ENCODE measurements at places on chromosomes 5 and 9.

DNA sequence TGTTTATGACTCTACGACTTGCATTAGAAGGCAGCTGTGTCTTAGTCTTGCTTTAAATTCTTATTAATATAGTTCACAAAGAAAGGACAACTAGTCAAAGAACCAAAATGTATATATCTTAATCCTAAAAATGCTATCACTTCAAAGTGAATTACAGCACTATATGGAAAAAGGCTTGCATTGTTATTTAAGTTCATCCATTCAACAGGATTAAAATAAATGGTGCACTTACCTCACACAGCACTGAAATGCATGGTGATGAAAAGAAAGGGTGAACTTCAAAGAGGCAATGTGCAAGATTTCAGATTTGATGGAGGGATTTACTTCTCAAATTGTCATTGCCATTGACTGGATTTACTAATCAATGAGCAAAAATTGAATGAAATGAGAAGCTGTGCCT is 344.4 kb upstream of the NUDT12 start:
- no peak for DNase-seq

- no peak for DNase-seq
Observed at GRCh38 chr5:5816960-5817359, 394.5 kb downstream of the ICE1 start.

DNA sequence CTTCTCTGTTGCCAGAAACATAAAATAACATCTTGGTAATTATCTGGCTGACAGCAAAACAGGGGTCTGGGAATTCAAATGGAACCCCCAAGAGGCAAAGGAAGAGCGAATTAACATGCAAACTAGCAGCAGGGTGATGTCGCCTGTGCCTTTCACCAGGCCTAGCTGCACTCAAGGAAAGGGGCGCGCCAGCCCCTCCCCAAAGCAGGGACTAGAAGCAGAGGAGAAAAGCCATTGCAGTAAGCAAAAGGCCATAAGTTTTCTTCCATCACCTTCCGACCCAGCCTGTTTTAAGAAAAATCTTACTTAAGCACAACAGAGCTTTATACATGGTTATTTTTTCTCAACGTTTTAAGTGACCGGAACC is 539 bp downstream of the POC5 start:
- no peak for DNase-seq

- no peak for DNase-seq
Observed at GRCh38 chr9:130789747-130790672, 45.0 kb upstream of the ABL1 start.

GRCh38 chr5:171436804-171437285 is 17.4 kb downstream of the FGF18 start:
- DNase-seq, result no peak

- DNase-seq, result no peak
Observed at GRCh38 chr9:132156262-132156661, 5.6 kb upstream of the NTNG2 start.

DNA sequence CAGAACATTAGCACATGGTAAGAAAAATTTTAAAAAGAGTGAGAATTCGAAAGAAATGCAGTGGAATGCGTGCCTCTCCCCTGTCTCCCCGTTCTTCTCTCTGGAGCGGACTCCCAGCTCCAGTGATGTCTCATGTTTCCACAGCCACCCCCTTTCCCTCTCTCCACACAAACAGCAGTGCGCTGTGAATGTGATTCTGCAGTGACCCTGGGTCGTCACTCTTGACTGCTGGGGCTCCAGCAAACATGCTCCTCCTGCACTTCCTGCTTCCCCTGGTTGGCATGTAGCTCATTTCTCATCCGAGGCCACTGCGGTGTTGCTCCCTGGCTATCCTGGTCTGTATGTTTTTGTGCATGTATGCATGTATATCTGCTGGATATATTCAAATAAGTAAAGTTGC is 13.3 kb downstream of the PHF2 start:
- DNase-seq, result no peak

GRCh38 chr9:108056805-108057386 is 567.3 kb upstream of the KLF4 start:
- DNase-seq, result no peak

DNA sequence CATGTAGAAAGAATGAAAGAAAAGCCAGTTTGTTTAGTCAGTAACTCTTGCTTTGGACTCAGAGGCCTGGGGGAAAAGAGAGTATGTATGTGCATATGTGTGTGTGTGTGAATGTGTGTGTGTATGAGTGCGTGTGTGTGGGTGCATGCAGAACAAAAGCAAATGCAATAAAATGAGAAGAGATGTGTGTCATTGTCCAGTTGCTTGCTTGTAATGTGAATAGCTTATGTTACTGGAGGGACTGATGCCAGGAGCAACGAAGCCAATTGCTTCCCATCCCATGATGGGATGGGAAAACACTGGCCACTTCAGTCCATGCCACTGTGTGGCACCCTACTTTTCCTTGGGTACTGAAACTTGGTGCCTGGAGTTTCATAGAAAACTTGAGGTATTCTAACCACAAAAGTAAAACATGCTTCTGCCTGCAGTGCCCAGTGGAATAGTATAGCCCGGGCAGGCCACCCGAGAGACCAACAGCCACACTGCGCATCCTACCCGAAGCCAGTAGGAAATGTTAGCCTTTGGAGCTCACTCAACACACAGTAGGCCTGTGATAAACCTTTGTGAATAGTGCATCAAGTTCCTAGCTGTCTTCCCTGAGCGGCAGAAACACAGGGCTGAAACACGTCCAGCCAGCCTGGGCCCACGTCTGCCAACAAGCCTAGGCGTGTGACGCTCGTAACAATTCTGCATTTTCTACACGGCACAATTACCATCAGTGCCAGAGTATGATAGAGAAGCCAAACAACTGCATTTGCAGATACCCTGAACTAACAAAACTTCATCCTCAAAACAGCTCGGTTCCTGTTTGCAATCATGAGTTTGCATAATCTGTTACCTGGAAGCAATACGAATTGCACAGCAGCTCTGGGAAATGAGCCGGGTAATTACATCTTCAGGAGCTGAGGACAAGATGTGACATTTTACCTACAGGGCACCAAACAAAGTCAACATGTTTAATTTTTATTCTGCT is 198.1 kb downstream of the SYK start:
- DNase-seq, result no peak

GRCh38 chr5:6317116-6317798 is 61.1 kb downstream of the MED10 start:
- no peak for DNase-seq

DNA sequence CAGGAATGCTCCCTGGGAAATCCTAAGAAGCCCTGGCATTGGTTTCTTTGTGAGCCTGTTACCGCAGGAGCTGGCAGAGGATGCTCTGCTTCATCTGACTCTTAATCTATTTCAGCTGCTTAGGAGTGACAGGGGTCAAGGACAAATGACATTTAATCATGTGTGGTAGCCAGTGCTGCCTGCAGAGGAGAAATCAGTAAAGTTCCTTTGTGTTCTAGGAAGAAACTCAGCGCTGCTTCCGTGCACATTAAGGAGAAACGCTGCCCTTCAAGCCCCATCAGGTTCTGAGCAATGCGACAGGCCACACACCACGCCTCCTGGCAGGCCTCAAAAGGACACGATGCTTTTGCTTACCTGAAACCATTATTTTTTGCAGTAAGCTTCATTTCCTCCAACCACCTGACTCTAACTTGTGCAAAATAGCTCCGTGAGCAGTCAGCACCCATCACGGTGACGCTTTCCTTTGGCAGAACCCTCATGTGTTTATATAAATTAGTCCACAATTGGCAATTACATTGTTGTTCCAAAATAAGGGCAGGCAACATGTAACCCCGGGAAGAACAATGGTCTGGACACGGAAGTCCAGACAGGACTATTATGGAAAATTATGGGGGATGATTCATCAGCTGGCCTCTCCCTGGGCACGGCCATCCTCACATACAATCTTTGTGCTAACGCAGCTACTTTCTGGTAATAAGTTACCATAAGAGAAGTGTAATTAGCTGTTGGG is 387.9 kb upstream of the DAP start:
- DNase-seq, result no peak

- no peak for DNase-seq
Observed at GRCh38 chr9:92499701-92500100, 17.4 kb upstream of the ASPN start.

DNA sequence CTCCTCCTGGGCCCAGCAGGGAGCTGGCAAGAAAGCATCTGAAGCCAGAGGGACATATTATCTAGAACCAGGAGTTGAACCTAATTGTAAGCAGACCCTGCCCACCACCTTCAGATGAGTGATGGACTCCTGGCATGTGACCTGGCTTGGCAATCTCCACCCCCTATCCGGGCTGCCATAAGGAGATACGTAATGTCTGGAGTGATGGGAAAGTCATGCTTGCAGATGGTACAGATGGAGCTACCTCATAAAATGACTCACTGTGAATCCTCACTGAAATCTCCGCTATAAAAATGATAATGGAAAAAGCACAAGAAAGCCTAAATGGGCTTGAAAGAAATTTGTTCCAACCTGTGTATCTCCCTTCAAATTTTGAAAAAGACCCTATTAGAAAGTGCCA is 157.5 kb downstream of the DMRT2 start:
- DNase-seq, result no peak

DNA sequence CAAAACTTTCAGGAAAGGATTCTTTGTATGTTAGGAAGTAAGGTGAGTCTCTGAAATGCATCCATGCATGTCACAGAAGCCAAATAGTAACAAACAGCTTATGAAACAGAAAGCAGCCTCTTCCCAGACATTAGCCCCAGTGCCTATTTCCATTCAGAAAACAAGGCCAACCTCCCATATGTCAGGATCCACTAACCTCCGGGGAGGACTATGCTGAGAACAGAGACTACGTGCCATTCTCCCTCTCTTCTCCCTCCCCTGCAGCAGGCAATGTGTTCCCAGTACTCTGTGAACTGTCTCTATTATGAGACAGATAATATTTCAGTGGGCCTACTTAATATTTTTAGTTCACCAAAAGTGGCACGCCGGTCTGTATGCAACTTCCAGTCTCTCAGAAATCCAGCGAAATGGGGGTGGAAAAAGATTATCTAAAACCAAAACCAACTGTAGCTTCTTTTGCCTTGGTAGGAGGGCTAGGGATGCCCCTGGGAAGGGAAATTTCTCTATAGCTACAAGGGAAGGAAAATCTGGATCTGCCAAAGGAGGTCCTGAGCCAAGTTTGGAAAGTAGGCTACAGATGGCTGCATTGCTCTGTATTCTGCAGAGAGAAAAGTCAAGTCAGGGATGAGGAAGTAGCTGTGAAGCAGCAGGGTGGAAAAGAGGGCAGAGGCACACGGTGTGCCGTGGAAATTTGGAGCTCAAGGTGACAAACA is 42.0 kb downstream of the VLDLR start:
- no peak for DNase-seq

DNA sequence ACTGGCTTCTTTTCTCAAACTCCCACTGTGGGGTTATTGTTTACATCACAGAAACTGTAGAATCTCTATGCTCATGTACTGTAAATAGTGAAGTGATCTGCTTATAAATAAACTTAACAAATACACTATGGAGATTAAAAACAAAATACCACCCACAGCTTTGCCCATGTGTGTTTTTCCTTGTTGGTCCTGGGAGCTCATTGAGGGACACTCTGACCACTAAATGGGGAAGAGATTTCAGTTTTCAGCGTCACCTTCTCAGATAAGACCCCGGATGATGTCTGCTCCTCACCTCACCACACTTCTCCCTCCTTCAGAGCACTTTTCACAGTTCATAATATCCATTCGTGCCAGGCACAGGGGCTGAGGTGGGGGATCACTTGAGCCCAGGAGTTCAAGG is 89.7 kb downstream of the PDE6A start:
- DNase-seq, result no peak

- no peak for DNase-seq
Observed at GRCh38 chr5:148633067-148633377, 21.3 kb downstream of the HTR4 start.

DNA sequence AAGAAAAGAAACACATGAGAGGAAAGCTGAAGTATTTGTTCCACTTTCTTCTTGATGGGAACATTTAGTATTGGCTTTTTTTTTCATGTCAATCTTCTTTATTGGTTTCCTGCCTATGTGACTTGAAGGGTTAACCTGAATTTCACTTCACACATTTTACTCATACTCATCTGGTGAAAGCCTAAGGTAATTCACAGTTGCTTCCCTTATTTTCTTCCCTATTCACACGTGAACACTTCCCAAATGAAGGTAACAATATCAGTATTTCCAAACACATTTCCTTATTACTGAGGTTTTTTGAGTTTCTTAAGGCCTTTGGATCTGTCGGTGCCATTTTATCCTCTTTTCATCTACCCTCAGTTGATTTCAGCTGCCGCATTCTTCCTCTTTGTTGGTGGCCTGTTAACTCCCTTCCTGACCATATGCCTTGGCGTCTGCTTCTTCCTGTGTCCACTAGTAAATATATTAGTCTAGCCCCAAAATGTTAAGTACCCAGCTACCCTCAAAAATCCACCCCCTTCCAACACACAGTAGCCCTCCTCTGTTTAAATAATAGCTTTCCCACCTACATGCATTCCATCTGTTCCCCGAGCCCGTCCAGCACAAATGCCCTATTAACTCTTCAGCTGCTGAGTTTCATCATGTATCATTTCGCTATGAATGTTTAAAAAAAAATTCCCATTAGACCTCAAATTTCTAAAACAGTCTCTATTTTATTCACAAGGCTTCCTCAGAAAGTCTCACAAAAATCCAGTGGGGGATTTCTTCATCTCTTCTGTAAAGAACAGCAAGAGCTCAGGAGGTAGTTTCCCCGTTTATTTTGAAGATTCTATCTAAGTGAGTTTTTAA is 97.3 kb downstream of the USP20 start:
- no peak for DNase-seq

- DNase-seq, result no peak
Observed at GRCh38 chr9:12539580-12539975, 153.6 kb upstream of the TYRP1 start.

DNA sequence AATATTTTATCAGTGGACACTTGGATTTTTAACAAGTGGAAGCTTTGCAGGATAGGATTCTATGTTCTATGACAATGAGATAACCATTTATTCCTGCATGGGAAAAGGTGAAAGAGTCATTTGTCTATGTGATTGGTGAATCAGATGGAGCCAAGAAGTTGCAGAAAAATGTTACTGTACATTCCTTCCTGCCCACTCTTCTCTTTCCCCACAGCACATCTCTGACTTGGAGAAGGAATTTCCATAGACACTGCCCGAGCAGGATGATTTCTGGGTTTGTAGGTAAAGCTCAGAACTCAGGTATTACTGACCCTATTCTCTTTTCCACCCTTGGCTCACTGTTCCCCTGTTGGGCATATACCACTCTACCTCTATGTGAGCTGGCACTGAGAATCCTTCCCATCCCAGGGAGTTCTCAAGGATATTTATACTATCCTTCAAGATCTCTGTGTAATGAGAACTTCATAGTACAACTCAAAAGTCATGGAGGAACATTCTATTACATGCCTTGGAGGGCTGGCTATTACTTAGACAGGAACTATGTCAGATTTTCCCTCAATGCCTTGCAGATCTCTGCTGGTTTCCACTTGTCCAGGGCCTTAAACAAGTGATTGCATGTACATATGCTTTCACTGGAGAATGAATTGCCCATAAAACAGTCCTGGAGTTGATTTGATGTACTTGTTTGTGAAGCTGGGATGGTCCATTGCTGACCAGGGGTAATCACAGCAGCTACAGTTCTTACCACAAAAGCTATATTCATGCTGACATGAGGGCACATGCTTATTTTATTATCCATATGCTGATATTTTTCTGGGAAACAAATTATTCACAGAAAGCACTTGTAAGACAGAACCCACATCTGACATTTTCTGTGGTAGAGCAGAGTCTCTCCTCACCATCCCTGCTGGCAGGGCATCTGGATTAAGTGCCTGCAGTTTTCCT is 24.1 kb downstream of the SLC1A3 start:
- no peak for DNase-seq

- DNase-seq, result no peak
Observed at GRCh38 chr5:132050661-132051552, 9.5 kb upstream of the IL3 start.

GRCh38 chr5:39228596-39228995 is 9.2 kb upstream of the FYB1 start:
- DNase-seq, result no peak
